Progenitor cell of endocrine pancreas (in vitro differentiated cells): ENCODE measurements at places on chromosomes 4 and X. TPM values are rescaled to one million over a fixed set of nuclear protein-coding genes. Genes with fewer than 3 reads are reported as not detected.

ACOX3 gene
- 22.6 and 25.3 TPM in 2 replicates for total RNA-seq

RTL9 gene
- 1.4 and 1.5 TPM in 2 replicates for total RNA-seq

DNA sequence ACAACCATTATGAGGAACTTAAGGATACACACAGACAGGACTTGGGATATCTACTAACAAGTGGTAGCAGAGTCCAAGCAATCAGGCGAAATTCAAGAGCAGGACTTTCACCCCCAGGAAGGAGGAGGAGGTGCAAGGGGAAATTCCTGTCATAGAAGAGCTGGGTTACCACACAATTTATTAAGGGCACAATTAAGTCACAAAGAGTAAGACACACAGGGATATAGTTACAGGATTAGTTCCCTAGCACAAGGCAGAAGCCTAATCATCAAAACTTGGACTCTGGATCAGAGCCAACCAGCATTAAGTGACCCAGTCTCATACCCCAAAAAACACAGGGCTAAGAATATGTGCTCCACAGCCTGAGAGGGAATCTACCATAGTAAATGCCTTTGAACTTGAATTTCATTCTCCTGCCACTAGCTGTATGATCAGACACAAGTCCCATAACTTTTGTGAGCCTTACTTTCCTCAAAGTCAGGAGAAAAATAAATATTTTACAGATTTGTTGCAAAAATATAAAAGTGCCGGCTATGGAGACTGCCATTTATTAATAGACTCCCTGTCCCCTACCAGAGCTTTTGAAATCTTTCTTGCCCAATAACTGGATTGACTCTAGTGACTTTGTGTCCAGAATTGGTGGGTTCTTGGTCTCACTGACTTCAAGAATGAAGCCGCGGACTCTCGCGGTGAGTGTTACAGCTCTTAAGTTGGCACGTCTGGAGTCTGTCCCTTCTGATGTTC lies 87.0 kb downstream of the SYNPO2 start:
- no peak for DNase-seq
- H3K4me3 ChIP-seq, result no peak overlapping the region

- no peak overlapping the region for H3K4me3 ChIP-seq
- H3K4me1 ChIP-seq, result peaks cover 35% of the 10 kb centered on the region
- no peak overlapping the region for H3K27ac ChIP-seq
- peaks cover 6% of the 10 kb centered on the region for H3K36me3 ChIP-seq
Observed at GRCh38 chr4:78213218-78213617, 156.1 kb downstream of the FRAS1 start.

- no peaks in the 10 kb centered on the region for H3K4me1 ChIP-seq
- H3K27ac ChIP-seq, result no peak overlapping the region
- H3K36me3 ChIP-seq, result no peaks in the 10 kb centered on the region
- no peak overlapping the region for H3K4me3 ChIP-seq
Observed at GRCh38 chr4:73028621-73029020, 40.9 kb downstream of the COX18 start.

GRCh38 chrX:28609003-28609402 lies 21.8 kb downstream of the IL1RAPL1 start:
- H3K4me1 ChIP-seq, result peaks cover 11% of the 10 kb centered on the region
- no peaks in the 10 kb centered on the region for H3K27me3 ChIP-seq
- no peak overlapping the region for H3K27ac ChIP-seq
- H3K4me3 ChIP-seq, result no peak overlapping the region
